ENCODE measurements at places on chromosomes 12 and 14. TPM values are rescaled to one million over a fixed set of nuclear protein-coding genes. Genes with fewer than 3 reads are reported as not detected.

Gene GARIN6
- total RNA-seq: not detected

Gene GPR162
- total RNA-seq: 61.3 TPM

Gene CLEC4A
- 0.31 TPM for total RNA-seq

DNA sequence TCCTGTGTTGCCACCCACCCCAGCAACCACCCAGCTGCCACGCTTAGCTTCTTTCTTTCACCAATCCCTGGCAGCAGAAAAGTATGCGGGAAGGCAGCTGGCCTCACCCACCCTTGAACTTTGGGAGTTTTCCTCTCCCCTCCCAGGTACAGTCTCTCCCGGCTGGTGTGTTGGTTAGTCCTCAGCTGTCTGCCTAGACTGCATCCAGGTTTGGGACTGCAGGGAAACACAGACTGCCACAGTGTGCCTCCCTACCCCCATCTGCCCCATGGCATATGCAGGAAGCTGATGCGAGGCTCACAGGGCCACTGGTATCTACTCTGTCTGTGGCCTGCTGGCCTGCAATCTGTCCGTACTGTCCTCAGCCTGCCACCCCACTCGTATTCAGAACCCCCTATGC is 2.1 kb downstream of the CD9 start:
- DNase-seq: no peak

GRCh38 chr12:41509271-41510055 is 321.3 kb downstream of the PDZRN4 start:
- DNase-seq: no peak
